Forelimb muscle (tissue), 1 donor: ENCODE measurements at places on chromosomes 12 and 14. TPM values are rescaled to one million over a fixed set of nuclear protein-coding genes. Genes with fewer than 3 reads are reported as not detected.

TSPAN11 gene
- 6.1 TPM for polyA plus RNA-seq

ERGIC2 gene
- polyA plus RNA-seq = 56.2 TPM

TAS2R46 gene
- 0.35 TPM for polyA plus RNA-seq

FAM186B gene
- 1.8 TPM for polyA plus RNA-seq

LRRC43 gene
- 0.29 TPM for polyA plus RNA-seq

SLC16A7 gene
- polyA plus RNA-seq = 3.7 TPM

RPS26 gene
- 69.7 TPM for polyA plus RNA-seq

PCK2 gene
- 3.6 TPM for polyA plus RNA-seq

OR4N2 gene
- polyA plus RNA-seq = not detected

DNA sequence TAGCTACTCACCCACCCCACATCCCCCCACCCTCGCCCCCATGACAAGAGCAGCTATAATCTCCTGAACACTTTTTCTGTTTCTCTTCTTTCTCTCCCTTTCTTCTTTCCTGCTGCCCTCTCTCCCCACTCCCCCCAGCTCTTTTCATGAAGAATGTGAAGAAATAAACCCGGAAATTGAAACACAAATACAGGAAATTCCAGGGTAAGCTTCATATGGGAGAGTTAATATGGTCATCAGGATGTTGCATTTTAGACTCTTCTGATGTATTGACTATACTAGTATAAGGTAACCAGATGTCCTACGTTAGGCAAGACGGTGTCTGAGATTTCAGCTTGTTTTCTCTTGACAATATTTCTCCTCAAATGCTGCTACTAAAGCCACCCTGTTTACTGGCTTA is 41.6 kb upstream of the LRIG3 start:
- DNase-seq = no peak

DNA sequence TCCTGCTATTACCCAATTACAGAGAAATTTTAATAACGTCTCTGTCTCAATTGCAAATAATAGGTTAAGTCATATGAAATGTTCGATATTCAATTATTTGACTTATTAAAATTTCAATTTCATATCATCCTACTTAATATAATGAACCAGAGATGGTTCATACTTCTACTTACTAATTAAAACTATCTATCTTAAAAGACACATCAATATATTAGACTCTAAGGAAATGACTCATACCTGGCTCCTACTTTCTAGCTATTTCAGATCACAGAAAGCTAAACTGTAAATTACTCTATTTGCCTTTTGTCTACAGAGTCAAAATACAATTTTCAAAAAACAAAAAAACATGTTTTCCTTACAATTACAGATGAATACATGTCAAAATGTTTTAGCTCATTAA is 99.6 kb downstream of the CAPZA3 start:
- DNase-seq = no peak

DNA sequence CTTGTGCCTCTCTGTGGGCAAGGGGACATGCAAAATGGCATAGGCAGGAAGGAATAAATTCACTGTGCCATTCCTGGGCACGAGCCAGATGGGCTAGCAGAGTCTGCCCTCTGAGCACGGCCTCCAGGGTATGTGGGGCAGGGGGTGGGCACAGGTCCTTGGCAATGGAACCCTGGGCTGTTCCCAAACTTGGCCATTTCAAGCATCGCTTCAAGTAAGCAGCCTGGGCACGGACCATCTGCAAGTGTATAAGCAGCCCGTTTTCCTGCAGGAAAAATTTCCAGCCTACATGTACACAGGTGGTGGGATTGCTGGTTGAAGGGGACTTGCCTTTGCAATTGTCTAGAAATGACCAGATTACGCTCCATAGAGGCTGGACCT is 40.3 kb downstream of the CCDC85C start:
- DNase-seq = no peak

GRCh38 chr14:92397150-92397952 is 74.4 kb downstream of the SLC24A4 start:
- no peak for DNase-seq

DNA sequence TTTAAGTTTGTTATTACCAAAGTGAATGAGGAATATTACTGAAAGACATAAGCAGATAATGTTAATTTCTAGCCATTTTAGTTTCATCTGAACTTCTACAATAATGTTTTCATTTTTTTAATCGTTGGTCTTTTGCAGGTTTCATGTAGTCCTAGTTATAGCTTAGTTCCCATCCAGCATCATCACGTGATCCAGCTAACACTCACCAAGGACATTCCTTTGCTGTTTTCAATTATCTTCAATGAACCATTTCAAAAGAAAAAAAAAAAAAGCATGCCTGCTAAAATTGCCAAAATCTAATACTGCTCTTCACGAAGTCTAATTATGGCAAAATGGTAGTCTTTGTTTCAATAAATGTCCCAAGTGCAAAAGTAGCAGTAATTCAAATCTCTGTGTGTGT is 187.7 kb upstream of the ATXN7L3B start:
- DNase-seq = no peak

DNA sequence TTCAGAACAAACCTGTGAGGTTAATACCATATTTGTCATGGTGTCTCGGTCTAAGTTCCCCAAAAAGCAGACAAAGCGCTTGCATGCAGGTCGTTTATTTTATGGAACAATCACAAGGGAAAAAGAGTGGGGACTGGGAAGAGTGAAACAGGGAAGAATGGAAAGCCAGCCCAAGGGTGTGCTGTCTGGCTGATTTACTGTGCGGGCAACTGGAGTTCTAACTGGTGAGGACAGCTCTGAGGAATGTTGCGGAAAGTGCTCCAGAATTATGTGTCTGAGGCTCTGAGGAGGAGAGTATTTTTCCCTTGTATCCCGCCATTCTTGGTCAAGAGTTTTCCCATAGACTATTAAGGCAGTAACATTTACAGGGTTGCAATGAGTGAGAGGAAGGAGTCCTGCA is 465.4 kb downstream of the RMST start:
- no peak for DNase-seq

DNA sequence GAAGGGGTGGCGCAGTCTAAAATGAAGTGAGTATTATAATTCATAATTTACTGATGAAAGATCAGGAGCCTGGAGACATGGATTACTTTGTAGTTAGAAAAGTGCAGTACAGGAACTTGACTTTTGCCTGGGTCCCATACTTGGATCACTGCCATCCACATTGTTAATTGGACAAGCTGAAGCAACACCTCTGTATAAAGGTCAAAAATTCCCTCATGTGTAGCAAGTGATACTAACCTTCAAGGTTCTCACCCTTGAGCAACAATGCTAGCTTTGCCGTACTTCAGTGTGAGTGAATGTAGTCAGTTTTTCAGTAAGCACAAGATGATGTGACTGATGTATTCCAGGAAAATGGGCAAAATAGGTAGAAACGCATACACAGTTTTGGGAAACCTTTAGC is 44.6 kb upstream of the PLBD1 start:
- DNase-seq = no peak

DNA sequence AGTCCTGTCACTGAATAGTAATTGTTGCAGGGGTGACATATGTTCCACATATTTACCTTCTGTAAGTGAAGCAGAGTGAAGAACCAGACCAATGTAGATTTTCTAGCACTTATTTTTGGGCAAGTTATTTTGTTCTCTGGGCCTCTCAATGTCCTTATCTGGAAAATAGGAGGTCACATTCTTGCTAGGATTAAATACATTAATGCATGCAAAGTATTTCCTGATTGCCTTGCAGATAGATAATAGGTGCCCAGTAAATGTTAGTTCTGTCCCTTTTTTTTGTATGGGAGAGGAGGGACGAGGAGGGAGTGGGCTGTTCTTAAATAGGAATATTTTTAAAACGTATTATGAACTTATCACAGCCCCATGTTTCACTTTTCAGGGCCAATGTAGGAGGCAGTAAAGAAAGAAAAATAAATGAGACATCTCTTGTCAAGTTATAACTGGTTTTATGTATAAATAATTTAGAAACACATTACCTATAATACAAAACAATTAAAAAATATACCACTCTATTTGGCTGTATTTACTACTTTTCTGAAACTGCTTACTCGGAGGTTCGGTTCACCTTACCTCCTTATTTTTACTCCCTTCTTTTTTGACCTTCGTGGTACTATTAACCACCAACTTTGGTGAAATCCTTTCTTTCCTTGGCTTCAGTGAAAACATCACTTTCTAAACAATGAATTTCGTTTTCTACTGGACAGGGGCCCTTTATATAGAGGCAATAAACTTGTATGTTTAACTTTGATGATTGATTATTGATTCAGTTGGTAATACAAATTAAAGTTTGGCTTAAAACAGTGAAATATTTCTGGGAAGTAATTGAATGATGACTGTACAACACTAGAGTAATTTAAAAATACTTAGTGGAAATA is 41.9 kb downstream of the DIP2B start:
- DNase-seq = no peak

DNA sequence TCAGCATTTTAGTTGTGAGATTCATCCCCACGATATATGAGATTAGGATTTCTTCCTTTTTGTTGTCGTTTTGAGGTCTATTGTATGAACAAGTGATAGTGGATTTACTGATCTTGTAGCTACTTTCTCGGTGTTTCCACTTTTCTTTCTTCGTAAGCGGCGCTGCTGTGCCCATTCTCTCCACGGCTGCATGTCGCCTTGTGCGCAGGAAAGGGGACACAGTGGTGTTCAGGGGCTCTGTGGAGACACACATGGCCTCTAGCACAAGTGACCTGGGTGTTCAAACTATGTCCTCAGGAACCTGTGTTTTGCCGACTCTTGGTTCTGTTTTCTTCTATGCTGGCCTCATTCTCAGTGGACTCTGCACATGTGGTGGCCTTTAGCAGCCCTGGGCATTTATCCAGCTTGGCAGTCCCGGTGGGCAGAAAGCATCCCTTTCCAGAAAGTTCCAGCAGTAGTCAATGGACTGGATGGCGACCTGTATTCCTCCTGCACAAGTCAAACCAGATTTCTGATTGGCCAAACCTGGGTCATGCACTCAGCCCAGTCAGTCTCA is 18.7 kb downstream of the CKAP4 start:
- DNase-seq = no peak

DNA sequence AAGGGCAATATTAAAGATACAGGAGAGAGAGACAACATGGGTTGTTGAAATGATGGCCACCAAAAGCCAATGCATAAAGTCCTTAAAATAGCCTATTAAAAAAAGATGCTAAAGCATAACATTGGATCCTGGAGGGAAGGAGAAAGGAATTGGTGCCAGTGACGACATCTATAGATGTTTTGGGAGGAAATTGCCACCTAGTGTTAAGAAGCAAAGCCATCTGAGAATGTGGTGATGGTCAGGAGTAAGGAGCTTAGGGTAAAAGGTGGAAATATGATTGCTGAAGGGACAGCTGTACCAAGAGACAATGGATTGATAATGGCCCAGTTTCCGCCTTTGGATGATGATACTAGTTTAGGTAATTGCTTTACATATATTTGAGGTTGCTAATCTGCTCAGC is 85.1 kb downstream of the TMEM30B start:
- no peak for DNase-seq

- no peak for DNase-seq
Observed at GRCh38 chr14:33402604-33403003, 463.9 kb downstream of the NPAS3 start.

- no peak for DNase-seq
Observed at GRCh38 chr12:22447223-22447622, 97.1 kb downstream of the C2CD5 start.

- DNase-seq = no peak
Observed at GRCh38 chr12:9735601-9736000, 2.7 kb upstream of the CLECL1 start.

DNA sequence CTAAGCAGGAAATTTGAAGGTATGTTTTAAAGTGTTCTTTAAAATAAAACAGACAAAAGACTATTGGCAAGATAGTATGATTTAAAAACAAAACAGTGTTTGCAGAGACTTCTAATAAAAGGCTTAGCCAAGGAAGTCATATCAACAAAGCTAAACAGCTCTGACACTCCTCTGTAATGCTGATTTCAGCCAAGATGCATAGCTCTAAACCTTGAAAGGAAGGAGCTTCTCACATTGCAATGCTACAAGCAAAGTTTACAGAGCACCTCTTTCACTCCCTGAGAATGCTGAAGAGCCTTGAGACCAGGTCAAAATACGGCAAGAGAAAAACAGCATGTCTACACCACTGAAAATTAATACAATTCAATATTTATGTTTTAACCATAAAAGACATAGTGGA is 51.8 kb downstream of the PARP11 start:
- DNase-seq = no peak

- DNase-seq = no peak
Observed at GRCh38 chr12:111597831-111598636, 1.1 kb downstream of the ATXN2 start.

GRCh38 chr12:32118806-32119205 is 12.2 kb downstream of the BICD1 start:
- no peak for DNase-seq

DNA sequence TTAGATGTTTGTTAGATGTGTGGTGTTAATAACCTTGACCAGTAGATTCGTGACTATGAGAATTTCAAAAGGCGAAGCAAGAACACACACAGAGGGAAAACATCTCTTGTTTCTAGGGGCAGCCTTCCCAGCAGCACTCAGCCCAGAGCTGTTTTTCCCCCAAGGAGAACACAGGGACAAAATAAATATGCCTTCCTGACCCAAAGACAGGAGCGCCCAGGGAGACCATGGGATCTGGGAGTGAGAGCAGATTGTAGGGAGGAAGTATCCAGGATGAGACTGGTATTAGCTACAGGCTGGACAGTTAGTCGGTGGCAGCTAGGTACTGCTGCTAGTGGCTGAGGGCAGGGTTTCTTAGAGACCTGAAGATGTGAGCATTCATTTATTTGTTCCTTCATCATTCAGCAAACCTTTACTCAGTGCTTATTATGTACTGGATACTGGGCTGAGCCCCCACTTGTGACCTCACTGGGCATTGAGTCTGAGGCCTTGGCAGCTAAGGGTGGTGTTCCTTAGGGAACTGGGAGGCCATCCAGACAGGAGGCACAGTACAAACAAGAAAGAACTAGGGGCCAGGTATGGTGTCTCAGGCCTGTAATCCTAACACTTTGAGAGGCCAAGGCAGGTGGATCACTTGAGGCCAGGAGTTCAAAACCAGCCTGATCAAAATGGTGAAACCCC is 469.8 kb downstream of the ZFP36L1 start:
- no peak for DNase-seq

DNA sequence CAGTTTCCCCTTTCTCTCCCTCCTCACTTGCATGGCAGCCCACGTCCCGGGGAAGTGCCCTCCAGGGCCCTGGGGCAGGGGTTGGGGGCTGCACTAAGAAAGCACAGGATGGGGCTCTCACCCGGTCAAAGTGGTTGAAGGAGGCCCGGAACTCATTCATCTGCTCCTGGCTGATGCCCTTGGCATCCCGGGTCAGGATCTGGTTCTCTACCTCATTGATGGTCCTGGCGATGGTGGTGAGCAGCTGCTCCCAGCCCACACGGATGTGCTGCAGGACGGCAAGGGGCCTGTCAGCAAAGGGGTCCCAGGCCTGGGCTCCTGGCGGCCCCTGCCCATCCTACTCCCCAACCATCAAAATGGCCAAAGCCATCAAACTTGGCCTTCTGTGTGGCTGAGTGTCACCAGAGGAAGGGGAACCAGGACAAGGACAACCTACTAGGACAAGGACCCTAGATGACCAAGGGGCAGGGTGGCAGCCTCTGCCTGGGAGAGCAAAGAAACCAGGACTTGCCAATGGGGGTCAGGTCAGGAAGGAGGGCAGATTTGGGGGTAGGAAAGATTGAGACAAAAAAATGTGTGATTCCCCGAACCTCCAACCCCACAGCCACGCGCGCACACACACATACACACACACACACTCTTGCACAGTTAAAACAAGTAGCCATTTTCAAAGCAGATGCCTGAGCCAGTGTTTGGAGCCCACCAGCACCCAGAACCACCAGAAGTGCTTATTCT is 87.1 kb upstream of the ZFP36L1 start:
- DNase-seq = no peak

GRCh38 chr12:130701402-130701744 is 14.7 kb downstream of the RIMBP2 start:
- no peak for DNase-seq
